Activated CD4-positive, alpha-beta T cell treated with anti-CD3 and anti-CD28 coated beads for 36 hours (primary cell): ENCODE measurements at places on chromosomes 16 and 17. TPM values are rescaled to one million over a fixed set of nuclear protein-coding genes. Genes with fewer than 3 reads are reported as not detected.

GUCY2D gene
- not detected for total RNA-seq

DNA sequence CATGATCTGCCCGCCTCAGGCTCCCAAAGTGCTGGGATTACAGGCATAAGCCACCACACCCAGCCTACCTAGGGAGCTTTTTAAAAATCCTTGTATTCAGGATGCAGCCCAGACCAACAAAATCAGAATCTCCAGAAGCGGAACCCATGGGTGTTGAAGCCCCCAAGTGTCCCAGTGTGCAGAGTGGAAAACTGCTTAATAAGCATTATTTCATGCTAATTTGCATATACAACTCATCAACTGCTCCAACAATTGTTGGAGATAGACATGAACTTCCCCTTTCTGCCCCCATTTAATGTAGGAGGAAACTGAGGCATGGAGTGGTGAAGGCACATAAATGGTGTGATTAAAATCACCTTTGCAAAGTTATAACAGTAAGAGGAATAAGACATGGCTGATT is 84.3 kb upstream of the C16orf82 start:
- DNase-seq = no peak

GRCh38 chr16:75589306-75589705 is 23.1 kb downstream of the GABARAPL2 start:
- no peak for DNase-seq

DNA sequence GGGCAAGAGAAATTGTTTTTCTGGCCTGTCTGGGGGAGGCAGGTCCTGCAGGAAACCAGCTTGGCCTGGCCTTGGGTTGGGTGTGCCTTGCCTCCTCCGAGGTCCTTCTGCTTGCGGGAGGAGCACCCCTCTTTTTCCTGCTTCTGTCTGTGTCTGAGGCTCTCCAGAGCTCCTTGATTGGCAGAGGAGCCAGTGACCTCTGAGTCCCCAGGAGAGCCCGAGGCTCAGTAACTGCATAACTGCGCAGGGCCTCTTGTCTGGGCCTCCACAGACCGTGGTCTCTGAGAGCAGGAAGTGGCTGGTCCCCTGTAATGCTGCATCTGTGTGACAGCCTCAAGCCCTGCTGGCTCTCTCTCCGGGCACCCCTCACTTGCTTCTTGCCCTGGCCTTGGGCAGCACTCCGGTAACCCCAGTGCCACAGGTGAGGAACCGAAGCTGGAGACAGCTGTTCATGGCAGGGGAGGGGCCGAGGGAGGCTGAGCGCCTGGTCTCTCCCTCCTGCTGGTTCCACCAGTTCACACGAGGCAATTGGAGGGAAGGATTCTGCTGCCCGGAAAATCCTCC is 1.6 kb downstream of the CAPN15 start:
- DNase-seq = peak; percentile 44

TBC1D3 gene
- not detected for total RNA-seq

- no peak for DNase-seq
Observed at GRCh38 chr17:79490530-79490929, 120.3 kb downstream of the RBFOX3 start.

DNA sequence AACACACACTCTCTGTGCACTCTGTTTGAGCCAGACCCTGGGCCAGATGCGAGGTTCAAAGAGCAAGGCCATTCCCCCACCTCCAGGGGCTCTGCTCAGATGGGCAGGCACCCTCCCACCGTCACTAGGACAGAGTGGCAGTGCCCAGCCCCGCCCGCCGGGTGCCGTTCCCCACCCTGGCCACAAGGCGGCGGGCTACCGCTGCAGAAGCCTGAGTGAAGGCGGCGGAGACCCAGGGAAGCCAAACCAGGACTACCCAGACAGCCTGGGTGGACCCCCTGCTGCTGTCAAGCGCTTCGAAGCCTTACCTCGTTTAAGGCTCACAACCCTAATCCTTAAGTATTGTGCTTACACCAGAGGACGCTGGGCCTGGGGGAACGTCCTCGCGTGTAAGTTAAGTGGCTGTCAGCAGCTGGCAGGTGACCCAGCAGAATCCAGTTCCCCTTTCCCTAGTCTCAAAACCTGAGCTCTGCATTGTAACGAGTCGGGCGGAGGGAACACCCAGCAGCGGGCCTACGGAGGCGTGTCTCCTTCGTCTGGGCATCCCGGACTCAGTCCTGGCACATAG is 4.5 kb downstream of the ARHGAP27 start:
- DNase-seq = peak; percentile 88

GRCh38 chr17:3935140-3935542 is 18.9 kb upstream of the P2RX1 start:
- DNase-seq = peak; percentile 64

PIK3R6 gene
- total RNA-seq = 0.96 TPM

FGF11 gene
- total RNA-seq = 10.6 TPM

GRCh38 chr17:1627182-1627981 is 1.3 kb downstream of the SLC43A2 start:
- no peak for DNase-seq

DNA sequence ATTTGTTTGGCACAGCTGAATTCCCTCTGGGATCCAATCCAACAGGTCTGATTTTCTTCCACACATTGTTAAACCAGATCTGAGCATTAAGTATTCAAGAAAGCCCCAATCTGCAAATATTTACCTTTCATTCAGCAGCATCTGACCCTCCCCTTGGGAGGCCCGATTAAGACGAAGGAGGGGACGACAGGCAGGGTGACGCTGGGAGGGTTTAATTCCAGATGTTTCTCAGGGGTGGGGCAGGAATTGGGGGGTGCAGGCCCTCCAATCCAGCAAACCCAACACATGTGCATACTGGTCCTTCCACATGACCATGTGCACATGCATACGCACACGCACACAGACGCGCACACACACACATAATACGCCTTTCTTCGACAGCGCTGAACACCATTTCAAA is 240.5 kb downstream of the GSG1L start:
- no peak for DNase-seq

DNA sequence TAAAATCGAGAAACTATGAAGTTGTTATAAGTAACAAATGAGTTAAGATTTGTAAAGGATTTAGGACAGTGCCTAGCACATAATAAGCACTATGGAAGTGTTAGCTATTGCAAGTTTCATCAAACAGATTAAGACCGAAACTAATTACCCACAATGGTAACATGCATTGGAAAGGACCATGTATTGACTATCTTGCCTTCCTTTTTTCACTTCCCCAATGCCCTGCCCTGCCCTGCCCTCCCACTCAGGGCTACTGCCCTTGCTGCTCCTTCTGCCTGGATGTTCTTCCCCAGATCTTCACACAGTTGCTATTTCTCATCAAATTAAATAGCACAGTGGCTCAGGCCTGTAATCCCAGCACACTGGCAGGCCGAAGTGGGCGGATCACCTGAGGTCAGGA is 202.1 kb upstream of the PSMD7 start:
- no peak for DNase-seq

STAT5A gene
- 178 TPM for total RNA-seq

TP53TG3 gene
- total RNA-seq = not detected

DNA sequence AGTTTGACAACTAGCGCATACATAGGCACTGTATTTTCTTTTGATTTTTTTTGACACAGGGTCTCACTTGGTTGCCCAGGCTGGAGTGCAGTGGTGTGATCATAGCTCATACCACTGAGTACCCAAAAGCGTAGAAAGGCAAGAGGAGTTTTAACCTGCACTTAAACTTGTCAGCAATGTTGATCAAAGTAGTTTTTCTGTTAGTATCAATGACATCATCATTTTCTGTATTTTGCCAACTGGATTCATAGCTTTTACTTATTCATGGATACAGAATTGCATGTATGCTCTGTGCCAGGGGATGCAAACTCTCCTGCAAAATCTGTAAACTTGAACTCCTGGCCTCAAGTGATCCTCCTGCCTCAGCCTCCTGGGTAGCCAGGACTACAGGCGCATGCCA is 55.9 kb upstream of the ATP2A3 start:
- no peak for DNase-seq

DNA sequence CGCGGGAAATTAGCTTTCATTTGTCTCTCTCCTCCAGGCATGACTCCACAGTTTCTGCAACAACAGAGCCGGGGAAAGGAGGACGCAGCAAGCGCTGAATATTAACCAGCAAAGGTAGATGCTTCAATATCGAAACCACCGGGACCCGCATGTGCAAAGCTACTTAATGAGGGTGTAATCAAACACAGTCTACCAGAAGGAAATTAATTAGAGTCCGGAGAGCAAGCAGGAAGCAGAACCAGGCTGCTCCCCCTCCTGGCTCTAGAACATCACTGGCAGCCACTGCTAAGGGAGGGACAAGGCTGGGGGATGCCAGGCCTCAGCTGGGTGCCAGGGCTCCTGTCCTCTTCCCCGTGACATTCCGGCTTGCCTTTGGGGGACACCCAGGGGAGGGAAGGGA is 21.7 kb downstream of the LRRC75A start:
- no peak for DNase-seq

DNA sequence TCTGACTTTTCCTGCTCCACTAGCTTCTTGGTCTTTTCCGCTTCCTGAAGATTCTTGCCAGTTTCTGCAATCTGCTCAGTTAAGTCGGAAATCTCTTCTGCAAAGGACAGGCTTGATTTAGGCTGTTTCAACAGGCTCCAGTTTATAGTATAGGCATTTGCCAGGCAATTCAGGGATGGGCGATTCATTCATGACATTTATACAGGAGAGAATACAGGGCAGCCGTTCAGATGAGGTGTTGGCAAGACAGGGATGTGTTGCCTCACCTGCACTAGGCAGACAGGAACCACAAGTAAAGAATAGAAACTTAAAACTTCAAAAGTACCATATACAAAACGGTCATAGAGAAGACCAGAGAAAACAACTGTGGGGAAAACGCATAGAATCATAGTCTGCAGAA is 61.7 kb downstream of the MYH13 start:
- no peak for DNase-seq

DNA sequence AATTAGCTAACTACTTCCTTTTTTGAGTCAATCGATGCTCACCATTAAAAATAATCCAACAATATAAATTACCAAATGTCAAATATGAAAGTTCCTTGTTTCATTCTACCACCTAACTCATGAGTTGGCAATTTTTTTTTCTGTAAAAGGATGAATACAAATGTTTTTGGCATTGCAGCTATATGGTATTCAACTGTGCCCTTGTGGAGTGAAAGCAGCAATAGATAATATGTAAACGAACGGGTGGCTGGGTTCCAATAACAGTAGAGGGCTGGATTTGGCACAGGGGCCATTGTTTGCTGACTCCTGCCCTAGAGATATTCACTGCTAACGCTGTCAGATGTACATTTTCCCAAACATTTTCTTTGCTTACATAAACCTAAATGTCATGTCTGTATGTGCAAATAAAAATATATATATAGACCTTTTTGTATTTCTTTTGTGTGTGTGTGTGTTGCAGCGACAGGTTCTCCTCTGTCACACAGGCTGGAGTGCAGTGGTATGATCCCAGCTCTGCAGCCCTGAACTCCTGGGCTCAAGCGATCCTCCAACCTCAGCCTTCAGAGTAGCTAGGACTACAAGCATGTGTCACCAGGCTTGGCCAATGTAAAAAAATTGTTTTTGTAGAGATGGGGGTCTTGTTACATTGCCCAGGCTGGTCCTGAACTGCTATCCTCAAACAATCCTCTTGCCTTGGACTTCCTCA is 73.9 kb downstream of the RPGRIP1L start:
- DNase-seq = no peak

- no peak for DNase-seq
Observed at GRCh38 chr17:36095992-36096391, 6.0 kb upstream of the CCL3 start.

GRCh38 chr16:49816875-49817274 is 39.0 kb downstream of the ZNF423 start:
- DNase-seq = no peak
